Prostate gland (tissue), 2 donors: ENCODE measurements at places on chromosomes 7 and 10.

DNA sequence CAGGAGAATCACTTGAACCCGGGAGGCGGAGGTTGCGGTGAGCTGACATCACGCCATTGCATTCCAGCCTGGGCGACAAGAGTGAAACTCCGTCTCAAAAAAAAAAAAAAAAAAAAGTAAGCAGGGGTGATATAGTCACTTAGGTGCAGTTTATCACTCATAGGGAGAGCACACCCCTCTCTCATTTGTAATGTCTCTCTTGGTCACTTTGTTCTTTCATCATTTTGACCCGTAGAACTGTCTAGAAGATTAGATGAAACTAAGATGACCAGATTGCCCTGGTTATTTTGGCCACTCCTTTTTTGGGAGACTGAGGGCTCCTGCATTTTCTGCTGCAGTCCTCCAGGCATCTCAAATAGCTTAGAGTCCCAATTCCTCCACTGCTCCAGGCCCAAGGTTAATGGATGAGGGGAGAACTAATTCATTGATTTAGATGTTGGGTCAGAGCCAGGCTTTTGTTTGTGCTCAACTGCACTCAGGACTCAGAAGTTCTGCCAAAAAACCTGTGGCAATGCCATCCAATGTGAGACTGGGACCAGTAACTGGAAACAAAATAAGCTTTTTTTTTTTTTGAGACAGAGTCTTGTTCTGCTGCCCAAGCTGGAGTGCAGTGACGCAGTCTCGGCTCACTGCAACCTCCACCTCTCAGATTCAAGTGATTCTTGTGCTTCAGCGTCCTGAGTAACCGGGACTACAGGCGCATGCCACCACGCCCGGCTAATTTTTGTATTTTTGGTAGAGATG lies 50.0 kb upstream of the CAMK1D start:
- DNase-seq = peak; percentile 39

GRCh38 chr10:79995979-79996634 lies 47.2 kb upstream of the SFTPD start:
- no peak for DNase-seq

- DNase-seq = no peak
Measured at GRCh38 chr10:112148331-112148730, 35.2 kb downstream of the GPAM start.

DNA sequence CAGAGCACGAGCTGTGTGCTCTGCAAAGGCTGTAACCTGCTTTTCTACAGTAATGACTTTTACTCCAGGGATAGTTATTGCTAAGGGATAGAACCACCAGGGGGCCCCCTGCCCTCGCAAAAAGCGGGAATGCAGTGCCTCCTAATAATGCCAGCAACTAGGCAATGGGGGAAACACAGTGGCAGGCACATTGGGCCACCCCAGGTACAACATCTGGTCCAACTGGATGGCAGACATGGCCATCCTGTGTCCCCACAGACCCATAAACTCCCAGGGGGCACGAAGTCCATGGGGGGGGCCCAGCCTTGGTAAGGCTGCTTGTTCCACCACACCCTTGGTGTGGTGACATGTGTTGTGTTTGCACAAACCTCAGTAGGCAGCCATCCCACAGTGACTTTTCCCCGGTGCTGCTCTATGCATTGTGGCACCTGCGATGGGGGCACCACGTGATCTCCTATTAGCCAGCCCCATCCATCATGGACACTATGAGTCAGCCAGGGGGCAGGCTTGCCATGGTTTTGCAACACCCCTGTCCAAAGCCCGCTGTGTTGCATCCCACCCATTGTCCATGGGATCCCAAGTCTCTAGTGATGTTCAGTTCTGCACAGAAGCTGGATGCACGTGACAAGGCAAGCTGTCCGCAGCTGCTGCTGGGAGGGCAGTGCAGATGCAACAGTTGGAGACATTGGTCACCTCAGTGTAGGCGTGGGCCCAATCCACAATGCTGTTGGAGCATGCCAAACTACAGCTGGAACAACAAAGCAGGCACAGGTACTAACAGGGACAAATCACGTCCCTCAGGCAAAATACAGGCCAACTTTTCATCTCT lies 84.0 kb downstream of the ANLN start:
- no peak for DNase-seq

DNA sequence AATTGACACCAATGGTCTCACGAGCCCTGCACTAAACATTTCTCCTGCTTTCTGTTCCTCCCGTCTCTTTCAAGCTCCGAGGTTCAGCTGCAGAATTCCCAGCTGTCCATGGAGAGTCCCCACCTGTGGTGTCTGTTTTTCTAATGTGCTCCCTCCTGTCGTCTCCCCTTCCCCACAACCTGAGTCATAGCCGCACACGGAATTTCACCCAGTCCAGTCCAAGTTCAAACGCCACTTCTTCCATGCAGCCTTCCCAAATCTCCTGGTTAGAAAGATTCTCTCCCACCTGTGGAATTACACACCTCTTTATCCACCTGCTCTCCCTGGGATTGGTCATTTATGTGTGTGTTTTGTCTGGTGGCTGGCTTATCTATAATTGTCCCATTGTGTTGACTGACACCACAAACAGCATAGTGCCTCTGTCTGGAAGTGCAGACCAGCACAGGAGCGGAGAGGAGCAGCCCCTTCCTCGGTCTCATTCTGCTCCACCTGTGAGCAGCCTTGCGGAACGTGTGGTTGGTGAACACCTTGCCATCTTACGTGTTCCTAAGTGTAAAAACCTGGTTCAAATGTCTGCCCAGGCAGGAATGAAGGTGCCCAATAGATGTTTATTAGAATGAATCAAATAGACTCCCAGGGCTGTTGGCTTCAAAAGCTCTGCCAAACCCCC lies 3.3 kb upstream of the DIP2C start:
- DNase-seq = no peak

- no peak for DNase-seq
Measured at GRCh38 chr7:116194115-116194514, 16.2 kb upstream of the TES start.

DNA sequence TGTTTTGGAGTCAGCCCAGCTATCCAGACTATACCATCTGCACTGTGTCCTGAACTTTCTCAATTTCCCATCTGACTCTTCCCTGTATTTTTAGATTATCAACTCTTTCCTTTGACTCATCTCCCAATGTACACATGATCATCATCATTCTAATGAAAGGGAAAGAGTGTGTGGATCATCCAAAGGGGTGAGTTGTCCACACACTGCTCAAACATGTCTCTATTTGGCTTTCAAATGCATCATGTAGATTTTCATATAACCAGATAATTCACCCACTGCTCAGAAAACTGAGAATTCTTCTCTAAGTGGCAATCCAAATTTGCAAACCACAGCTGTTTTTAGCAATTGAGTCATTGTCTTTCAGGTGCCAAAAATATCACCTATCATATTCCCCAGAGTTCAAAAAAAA lies 190.2 kb upstream of the HPS1 start:
- no peak for DNase-seq

GRCh38 chr7:19268737-19269136 lies 123.5 kb upstream of the FERD3L start:
- DNase-seq = no peak

DNA sequence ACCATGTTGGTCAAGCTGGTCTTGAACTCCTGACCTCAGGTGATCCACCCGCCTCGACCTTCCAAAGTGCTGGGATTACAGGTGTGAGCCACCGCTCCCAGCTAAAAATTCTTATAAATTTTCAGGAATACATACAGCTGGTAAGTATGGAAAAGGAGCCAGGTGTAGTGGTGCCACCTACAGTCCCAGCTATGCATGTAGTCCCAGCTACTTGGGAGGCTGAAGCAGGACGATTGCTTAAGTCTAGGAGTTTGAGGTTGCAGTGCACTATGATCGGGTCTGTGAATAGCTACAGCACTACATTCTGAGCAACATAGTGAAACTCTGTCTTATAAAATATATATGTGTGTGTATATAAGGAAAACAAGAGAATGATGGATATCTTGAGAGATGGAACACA lies 19.0 kb downstream of the LDB1 start:
- DNase-seq = no peak

DNA sequence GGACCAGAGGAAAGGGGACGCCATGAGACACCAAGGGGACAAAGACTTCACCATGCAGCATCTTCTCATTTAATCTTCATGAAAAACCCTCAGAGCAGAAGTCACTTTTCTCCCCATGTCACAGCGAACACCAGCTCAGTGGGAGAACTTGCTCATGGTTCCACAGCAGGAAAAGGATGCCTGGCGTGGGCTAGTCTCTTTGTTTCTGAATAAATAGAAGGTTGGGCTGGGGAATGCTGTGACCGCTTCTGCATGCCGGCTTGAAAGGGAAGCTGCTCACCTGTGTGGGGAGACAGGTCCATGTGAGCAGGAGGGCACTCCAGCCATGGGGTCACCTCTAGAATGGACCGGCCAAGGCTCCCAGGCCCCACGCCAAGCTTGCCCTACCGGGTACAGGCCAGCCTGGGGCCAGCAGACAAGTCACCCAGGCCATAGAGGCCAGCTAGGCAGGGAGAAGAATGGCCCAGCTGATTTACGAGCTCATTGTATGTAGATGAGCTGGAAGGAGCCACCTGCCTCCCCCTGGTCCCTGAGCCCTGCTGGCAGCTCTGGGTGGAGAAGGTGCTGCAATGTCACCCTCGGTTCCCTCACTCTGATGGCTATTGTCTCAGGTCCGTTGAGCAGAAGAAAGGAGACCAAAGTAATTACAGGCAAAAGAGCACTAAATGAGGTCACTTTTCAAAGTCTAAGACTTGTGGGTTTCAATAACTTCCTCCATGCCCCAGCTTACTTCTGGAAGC lies 82.0 kb upstream of the PDZD8 start:
- DNase-seq = no peak

- DNase-seq = no peak
Measured at GRCh38 chr10:61029411-61029810, 85.4 kb upstream of the RHOBTB1 start.

- no peak for DNase-seq
Measured at GRCh38 chr7:25893436-25893835, 258.6 kb upstream of the NFE2L3 start.

- peak; percentile 8 for DNase-seq
Measured at GRCh38 chr7:35003679-35004303, 33.5 kb downstream of the DPY19L1 start.

DNA sequence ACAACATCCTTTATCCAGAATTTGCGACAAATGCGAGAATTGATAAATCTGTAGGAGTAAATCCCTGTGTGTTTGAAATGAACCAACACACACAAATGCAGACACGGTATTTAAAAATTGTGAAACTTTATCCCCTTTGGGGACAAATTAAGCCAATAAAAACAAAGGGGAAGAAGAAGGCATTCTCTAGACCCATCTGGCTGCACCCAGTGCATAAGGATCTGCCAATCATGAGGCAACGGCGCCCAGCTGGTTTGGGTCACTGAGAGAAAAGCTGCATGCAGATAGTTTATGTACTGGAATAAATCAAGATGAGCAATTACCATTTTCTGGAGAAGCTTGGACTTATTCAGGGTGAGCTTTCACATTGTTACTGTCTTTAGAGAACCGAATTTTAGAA lies 45.7 kb downstream of the VAX1 start:
- no peak for DNase-seq

DNA sequence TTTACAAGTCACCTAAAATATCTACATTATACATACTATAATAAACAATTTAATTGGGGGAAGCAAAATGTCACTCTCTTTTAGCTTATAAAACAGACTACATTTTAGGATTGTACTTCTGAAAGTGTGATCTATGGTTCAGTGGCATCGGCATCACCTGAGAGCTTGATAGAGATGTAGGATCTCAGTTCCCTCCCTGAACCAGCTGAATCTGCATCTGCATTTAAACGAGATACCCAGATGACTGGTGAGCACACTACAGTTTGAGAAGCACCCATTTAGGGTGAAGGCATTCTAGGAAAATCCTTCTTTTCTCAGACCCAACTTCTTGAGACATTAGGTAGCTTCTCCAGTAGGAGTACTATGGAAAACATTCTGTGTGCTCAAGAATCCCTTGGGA lies 21.5 kb upstream of the SDHAF3 start:
- DNase-seq = no peak

DNA sequence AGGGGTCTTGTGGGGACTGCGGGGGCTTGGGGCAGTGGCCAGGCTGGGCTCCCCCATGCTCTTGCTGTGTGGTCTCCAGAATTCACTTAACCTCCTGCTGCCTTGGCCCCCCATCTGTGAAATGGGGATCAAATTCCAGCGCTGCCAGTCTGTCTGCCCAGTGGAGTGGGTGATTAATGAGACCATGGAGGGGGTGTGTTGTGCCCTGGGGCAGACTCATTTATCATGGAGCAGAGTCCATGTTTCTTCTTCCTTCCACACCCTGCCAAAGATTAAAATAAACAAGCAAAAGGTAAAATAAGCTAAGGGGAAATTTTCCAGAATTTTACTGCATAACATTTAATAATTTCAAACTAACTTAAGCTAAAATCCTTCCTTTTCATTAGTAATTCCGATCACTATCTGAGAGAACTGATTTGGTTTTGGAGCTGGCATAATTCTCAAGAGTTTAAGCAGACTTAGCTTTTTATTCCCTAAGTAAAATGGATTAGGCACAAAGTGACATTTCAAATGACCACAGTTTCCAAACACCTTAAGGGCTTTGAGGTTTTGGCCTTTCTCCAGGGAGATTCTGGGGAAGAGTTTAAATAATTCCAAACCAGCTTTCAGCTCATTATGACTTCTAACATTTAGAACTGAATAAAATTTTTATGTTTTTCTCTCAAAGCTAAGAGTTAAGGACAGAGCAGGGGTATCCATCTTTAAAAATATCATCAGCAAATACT lies 211.9 kb downstream of the CXCL12 start:
- DNase-seq = no peak

GRCh38 chr7:48621076-48621475 lies 303.3 kb upstream of the CDC14C start:
- no peak for DNase-seq

DNA sequence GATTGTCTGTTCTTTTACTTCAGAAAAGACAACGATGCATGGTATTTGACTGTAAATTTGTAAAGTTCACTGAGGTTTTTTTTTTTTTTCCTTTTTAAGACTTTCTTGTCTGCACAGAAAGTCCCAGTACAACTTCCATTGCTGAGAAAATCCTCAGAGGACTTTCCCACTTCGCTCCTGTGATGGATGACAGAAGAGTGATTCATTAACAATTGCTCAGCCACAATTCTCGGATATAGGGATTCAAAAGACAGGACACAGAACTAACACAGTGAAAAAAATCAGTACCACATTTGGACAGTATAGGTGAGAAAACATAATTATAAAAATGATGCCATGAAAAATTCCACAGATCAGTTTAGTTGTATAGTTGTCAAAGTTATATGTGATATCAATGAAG lies 48.0 kb downstream of the SEC23IP start:
- no peak for DNase-seq

GRCh38 chr7:1193593-1194424 lies 33.8 kb upstream of the ZFAND2A start:
- DNase-seq = peak; percentile 46

GRCh38 chr7:71594736-71595135 lies 462.8 kb downstream of the GALNT17 start:
- DNase-seq = no peak
